ENCODE measurements at places on chromosomes 7 and 10. TPM values are rescaled to one million over a fixed set of nuclear protein-coding genes. Genes with fewer than 3 reads are reported as not detected.

ACHE gene
- 0.27 TPM for total RNA-seq

VSIR gene
- 55.4 TPM for total RNA-seq

NEUROD6 gene
- total RNA-seq = not detected

SPACDR gene
- 0.43 TPM for total RNA-seq

FUOM gene
- 7.2 TPM for total RNA-seq

C10orf67 gene
- 0.09 TPM for total RNA-seq

EEPD1 gene
- 0.40 TPM for total RNA-seq

PGAM2 gene
- total RNA-seq = not detected

FXYD4 gene
- 0.50 TPM for total RNA-seq

LMTK2 gene
- total RNA-seq = 12.0 TPM
